ENCODE measurements at places on chromosomes 11 and 22.

- DNase-seq, result no peak
Measured at GRCh38 chr22:44658311-44658953, 43.6 kb upstream of the PRR5 start.

GRCh38 chr11:70265341-70265740 lies 5.1 kb upstream of the PPFIA1 start:
- no peak for DNase-seq

DNA sequence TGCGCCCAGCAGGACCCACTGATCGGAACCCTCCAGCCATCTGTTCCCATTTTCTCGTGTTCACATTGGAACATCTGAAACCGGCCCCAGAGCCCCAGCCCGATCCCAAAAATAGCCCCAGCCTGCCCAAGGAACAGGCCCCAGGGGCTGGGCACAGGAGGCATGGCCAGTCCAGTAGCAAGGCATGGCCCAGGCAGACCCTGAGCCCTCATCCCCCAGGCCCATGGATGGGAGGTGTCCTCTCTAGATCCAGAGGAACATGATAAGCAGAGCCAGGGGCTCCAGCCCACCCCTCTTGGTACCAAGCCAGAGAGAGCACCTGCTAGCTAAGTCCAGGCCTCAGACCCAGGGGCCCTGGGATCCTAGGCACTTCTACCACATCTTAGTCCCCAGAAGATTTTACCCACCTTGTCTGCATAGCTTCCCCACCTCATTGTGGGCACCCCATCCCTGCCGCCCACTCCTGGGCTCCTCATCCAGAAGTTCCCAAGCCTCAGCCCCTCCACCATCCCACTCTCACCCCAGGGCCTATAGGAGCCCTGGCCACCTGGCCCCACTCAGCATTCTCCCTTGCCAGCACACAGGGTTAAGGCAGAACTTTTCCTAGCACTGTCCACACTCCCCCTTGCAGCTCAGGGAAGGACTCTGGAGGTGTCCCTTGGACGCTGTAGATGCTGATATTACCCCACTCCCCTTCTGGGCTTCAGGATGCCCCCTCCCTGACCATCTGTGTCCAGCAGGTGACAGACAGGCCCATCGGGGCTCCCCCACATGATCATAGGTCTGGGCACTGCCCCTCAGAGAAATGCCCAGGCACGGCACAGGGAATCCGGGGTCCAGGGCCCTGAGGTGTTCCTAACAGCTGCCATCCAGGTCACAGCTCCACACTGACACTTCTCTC lies 9.5 kb downstream of the BCL9L start:
- DNase-seq, result no peak

DNA sequence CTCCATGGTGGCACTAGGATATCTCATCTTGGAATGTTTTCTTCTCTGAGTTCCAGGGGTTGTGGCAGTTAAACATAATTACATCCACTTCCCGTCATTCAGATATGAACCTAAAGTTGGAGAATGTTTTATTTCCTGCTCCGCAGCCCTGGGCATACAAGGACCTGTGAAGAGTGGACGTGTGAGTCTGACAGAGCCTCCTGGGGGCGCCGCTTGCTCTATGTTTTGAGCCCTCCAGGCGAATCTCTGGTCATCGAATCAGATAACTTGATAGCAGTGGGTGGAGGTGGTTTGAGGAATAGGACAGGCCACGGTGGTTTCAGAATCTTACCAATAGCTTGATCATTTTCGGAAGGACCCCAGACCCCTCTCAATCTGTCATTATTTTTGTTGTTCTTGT lies 174.2 kb downstream of the NTM start:
- no peak for DNase-seq

- DNase-seq, result no peak
Measured at GRCh38 chr11:45159781-45160365, 13.4 kb downstream of the PRDM11 start.

- no peak for DNase-seq
Measured at GRCh38 chr11:80733790-80734189, 1293.0 kb upstream of the TENM4 start.

GRCh38 chr11:100892886-100893285 lies 205.8 kb downstream of the ARHGAP42 start:
- no peak for DNase-seq

DNA sequence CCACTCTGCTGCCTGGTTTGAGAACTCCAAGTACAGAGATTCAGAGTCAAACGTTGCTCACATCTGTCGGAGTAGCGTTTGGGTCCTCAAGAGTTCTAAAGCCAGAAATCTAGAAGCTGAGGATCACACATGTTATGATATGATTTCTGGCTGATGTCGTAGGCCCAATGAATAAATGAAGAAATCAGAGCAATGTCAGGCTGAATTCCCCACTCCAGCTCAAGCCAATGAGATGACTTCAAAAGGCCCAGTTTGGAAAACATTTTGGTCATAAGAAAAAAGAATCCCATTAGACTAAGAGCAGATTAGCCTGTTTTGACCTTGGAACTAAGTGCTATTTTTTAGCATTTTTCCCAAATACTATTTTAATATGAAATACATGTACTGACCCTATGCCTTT lies 106.7 kb downstream of the ETS1 start:
- no peak for DNase-seq

- DNase-seq, result no peak
Measured at GRCh38 chr11:128604723-128605122, 17.4 kb upstream of the ETS1 start.

- DNase-seq, result no peak
Measured at GRCh38 chr11:111449696-111450479, 62.3 kb downstream of the BTG4 start.

DNA sequence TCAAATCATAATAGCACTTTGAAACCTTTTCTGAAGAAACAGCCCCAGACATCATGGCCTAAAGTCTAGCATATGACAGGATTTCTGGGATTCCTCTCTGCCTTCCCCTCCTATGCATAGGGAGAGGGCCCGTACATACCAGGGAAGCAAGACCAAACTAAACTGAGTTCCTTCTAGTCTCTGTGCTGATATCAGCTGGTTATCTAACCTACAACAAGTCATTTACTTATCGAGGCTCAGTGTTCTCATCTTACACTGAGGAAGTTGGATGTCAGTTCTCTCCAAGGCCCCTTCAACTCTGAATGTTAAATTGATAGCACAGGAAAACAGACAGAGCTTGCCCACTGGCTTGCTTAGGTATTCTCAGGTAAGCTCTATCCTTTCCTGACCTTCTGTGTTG lies 17.0 kb upstream of the GRIK4 start:
- DNase-seq, result no peak

DNA sequence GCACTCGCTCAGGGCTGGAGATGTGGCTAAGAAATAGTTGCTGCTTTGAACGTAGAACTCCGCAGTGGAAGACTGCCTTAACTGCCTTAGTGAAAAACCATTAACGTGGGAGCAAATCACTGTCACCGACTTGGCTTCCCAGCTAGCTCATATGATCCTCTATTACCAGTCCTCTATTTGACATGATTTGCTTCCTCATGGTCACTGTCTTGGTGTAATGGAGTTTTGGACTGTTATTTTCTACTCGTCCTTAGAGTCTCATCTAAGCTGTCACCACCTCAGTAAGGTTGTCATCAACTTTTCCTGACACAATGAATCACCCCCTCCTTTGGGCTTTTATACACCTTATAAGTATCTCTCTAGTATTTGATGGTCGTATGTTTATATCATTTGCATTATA lies 167.1 kb upstream of the NARS2 start:
- no peak for DNase-seq

GRCh38 chr11:71397961-71398360 lies 50.2 kb downstream of the DHCR7 start:
- no peak for DNase-seq

- DNase-seq, result no peak
Measured at GRCh38 chr11:44779736-44780520, 53.2 kb downstream of the TSPAN18 start.

DNA sequence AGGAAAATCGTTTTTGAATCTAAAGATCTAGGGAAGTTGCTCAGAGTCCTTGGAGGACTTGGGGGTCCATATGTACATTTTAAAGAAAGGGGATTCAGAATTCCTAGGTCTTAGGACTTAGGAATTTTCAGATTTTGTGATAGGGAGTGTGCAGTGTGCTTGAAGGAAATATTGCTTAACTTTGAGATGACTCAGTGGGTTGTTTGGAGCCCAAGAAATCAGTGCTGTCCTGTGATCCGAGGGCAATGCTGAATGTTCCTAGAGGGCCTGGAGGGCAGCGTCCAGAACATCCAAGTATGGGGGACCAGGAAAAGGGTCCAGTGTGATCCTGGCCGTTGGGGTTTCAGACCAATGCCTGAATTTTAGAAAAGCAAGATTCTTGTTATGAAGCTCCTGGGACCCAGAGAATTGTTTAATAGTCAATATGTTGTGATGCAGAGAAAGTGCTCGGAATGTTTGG lies 3.1 kb upstream of the IGF2 start:
- no peak for DNase-seq
